ENCODE measurements at places on chromosomes 6 and 20.

- DNase-seq, result no peak
Observed at GRCh38 chr20:51995551-51995951, 193.2 kb upstream of the SALL4 start.

DNA sequence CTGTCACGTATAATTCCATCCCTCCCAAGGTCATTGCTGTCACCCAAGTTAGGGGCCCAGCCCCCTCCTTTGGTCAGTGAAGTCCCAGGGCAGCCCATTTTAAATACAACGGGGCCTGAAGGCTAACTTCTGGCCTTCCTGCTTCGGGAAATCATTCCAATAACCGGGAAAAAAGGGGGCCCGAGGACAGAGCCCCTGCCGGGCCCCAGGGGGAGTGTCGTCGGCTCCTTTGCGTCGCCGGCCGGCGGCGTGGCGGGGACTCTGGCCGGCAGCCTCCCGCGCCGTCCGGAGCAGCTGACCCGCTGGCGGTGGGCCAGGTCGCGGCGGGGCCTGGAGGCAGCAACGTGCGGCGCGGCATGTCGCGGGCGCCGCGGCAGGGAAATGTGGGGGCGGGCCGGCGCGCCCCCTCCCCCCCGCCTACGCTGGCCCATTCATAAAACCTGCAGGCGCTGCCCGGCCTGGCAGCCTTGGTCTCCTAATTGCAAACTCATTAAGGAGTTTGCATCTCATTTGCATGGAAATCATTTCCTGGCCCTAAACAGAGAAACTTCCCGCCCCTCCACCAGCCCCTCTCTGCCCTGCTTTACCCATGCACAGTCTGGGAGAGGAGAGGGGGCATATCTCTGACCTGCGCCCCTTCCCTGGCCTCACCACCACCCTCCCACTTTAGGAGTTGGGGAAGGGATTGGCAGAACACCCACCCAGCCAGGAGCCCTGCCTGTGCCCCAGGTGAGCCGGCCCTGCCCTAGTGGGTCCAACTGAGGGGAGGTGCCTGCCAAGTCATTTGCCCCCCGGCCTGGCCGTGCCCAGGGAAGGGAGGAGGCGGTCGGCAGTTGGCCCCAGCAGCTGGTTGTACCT lies 50.7 kb downstream of the MRPL14 start:
- DNase-seq, result no peak

- no peak for DNase-seq
Observed at GRCh38 chr20:56736285-56736857, 107.3 kb downstream of the TFAP2C start.

DNA sequence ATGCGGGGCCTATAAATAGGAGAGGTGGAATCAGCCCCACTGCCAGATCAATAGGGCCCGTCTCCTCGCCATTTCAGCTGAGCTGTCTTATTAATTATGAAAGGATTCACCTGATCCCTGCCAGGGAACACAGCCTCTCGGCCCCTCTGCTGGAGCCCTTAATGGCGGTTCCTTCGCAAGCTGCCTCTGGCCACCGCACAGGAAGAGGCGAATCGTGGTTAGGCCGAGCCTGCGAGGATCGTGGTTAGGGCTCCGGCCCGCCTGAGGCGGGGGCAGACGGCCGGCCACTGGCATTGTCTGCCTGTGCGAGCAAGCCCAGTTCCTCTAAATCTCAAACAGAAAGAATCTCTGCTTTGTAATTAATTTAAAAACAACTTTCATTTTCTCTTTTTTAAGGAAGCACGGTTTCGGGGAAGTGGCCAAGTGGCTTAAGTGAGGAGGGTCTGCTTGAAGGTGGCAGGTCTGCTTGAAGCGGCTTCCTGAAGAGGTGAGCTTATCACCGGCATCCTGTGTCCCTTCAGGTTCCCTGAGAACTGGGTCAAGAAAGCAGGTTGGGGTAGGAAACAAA lies 9.2 kb downstream of the NRN1 start:
- no peak for DNase-seq

DNA sequence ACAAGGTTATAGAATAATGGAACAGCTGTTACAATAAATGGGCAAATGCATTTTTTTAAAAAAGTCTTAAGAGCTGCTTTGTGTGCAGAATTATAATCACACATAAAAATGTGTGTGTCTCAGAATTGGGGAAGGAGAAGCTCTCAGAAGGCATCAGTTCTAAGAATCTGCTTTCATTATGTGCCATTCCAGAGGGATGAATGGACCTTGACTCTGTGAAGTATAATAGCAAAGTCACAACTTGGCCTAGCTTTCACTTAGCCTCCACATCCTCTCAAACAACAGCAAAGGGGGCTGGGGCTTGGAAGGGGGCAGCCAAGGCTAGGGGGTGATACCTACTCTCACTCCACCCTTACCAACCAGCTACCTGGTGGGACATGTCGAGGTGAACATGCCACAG lies 265.0 kb downstream of the CDC5L start:
- no peak for DNase-seq

GRCh38 chr20:51122931-51123658 lies 100.2 kb upstream of the KCNG1 start:
- peak; percentile 65 for DNase-seq

DNA sequence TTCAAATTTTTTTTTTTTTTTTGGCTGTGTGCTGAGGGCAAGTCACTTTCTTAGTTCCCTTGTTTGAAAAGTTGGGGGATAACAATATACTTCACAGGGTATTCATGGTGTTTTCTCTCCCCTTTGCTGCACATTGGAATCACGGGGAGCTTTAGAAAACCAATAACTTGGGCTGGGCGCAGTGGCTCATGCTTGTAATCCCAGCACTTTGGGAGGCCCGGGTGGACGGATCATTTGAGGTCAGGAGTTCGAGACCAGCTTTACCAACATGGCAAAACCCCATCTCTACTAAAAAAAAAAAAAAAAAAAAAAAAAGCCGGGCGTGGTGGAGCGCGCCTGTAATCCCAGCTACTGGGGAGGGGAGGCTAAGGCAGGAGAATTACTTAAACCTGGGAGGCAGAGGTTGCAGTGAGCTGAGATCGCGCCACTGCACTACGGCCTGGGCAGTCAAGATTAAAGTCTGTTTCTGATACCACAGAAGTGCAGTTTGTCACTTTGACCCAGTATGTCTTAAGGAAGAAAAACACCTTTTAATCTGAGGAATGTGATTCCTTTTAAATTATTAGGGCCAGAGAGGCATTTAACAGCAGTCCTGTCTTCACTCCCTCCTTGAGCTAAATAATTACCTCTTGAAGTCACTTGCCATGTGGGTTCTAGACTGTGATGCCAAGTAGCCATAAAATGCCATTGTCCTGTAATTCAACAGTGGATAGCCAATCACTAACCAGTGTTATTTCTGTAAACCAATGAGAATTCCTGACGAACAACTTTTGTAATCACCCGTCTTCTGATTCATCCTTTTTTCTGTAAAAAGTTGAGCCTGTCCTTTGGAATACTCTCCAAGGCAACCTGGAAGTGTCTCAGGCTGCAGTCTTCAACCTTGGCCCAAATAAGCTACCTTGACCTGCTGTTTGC lies 16.1 kb downstream of the SRSF3 start:
- no peak for DNase-seq

DNA sequence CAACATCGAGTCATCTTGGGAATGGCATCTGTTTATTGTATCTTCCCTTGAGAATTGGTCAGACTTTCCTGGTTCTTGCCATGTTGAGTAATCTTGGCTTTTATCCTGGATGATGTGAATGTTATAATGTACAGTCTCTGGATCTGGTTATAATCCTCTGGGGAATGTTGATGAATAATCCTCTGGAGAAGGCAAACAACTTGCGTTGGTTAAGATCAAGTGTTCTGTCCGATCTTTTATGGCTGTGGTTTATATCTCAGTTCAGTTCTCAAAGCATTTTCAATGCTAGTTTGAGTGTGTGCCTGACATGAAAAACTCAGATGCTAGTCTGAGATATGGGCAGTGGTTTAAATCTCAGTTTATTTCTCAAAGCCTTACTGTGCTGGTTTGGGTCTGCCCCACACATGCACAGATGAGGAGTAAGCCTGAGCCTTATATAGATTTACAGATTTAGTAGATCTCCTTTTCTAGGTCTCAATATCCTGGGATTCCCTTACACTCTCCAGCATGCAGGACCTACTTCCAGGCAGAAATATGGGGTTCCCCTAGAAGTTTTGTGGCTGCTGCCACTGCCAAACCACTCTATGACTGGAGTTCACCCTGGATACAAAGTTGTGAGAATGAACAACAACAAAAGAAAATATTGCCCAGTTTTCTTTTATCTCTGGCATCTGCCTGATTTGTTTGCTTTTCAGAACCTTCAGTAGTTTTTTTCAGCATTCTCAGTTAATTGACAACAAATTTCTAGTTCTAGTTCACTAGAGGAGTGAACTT lies 191.8 kb upstream of the MAN1A1 start:
- DNase-seq, result no peak

- no peak for DNase-seq
Observed at GRCh38 chr6:35304299-35304698, 6.7 kb downstream of the DEF6 start.

DNA sequence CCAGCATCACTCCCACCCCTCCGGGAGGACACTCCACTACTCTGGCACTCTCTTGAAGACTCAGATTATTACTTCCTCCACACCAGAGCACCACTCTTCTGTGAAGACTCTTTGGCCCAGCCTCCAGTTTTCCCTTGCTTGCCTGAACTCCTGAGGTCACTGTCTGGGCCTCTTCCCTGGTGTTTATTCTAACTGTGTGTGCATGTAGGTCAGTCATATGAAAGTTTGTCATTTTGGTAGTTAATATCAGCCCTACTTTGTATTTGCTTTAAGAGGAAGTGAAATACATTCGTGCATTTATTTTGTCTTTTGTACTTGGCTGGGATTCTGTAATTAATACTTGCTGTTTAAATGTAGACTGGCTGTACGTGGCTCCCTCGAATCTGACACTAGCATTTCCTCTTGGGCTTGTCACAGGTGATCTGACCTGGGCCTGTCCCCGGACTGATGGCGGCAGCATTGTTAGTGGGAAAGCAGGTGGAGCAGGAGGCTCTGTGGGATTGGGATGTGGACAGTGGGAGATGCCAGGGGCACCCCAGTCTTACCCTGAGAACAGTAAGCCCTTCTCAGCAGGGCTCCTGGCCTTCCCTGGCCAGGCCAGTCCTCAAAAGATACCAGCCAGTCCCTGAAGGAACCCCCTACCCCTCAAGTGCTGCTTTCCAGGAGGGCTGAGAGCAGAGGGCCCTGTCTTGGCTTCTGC lies 350.5 kb downstream of the CDC5L start:
- DNase-seq, result no peak

- no peak for DNase-seq
Observed at GRCh38 chr6:168035098-168035660, 37.7 kb downstream of the KIF25 start.

GRCh38 chr6:143232849-143233248 lies 172.2 kb downstream of the AIG1 start:
- DNase-seq, result peak; percentile 47

GRCh38 chr20:47719625-47720024 lies 65.7 kb downstream of the SULF2 start:
- DNase-seq, result no peak

DNA sequence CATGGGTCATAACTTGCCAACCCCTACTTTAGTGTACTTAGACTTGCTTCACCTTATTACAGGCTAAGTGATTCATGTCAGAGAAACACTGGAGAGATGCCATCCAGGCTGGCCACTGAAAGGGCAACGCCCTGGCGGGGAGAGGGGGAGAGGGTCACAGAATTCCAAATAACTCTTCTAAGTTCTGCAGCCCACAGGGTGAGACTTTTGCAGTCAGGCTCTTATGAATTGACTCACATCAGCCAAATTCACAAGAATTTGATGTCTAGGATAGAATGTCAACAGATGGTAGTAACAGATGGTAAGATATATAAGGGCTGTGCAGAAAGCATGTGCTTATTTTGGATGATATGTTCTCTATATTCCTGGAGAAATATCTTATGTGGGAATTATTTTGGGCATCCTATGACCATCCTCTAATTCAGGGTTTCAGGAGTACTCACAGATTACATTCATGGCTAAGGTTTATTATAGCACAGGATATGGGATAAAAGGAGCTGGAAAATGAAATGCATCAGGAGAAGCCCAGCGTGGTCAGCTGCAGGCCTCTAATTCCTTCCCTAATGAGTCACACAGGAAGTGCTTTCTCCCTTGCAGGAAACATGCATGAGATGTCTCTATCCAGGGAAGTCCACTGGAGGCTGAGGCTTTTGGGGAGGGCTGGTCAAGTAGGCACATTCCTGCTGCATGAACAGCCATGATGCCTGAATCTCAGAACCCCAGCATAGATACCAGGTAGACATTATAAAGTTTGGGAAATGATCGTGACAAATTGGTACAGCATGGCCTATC lies 58.7 kb upstream of the RIN2 start:
- DNase-seq, result no peak

DNA sequence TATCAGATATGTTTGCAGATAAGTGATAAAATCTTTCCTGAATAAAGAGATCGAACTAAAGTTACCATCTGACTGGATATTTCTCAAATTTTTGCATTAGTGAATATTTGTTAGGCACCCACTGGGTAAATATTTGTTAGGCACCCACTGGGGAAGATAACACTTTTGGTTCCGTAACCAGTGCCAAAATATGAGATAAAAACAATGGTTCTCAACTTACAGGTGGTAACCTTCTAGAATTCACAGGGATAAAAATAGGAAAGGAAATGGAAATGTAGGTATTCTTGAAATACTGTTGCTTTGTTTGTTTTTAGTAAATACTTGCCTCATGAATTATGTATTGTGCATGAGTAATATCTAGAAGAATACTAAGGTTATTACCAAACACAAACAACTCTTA lies 245.0 kb upstream of the KHDRBS2 start:
- no peak for DNase-seq

- DNase-seq, result no peak
Observed at GRCh38 chr6:112469306-112469705, 122.2 kb downstream of the RFPL4B start.

DNA sequence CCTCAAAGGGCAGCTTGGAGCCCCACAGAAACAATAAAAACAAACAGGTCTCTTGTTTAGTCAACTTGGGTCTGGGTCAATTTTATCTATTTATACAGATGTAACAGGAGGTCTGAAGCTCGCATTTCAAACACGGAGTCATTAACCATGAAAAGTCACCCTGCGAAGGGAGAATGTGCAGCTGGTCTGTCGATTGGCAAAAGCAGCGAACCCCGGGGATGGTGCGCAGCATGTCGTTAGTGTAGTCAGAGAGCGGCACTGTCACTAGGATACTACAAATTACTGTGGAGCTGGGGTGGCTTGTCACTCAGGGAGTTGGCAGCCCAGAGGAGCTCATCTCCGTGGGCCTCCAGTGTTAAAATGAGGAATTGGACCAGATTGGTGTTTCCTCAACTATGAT lies 190.4 kb upstream of the ARG1 start:
- no peak for DNase-seq

DNA sequence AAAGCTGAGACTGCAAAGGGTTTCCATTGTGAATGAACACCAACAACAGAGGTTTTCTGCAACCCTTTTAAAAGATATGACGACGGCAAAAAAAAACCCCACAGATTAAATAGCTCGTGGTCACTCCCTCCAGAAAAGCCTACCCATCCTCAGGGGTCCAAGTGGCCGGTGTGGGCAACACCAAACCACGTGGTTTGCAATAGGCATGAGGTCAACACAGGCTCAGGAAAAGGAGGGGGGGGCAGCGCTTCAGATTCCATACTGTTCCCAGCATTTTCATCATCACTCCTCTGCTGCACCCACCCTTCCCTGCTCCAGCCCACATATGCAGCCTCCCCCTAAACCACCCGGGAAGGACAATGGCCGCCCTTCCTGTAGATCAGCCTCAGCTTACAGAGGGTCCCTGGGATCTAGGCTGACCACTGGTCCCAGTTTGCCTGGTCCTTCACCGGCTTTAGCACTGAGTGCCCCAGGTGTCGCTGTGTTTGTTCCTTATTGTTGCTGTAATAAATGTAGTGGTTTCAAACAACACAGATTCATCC lies 122.8 kb upstream of the PHACTR3 start:
- DNase-seq, result no peak

- DNase-seq, result peak; percentile 1
Observed at GRCh38 chr6:98880486-98880885, 46.1 kb downstream of the POU3F2 start.

- DNase-seq, result no peak
Observed at GRCh38 chr6:128573036-128573435, 52.6 kb upstream of the PTPRK start.

Data from activated CD4-positive, alpha-beta T cell treated with anti-CD3 and anti-CD28 coated beads, Interleukin-2, Interleukin-6, amounts not matched to agents 100 ng/mL and 50 ng/mL, durations not matched to agents 16 hours and 8 hours (primary cell).